Brain (organoid and tissue), 16 donors: ENCODE measurements at places on chromosomes 1 and 21.

DNA sequence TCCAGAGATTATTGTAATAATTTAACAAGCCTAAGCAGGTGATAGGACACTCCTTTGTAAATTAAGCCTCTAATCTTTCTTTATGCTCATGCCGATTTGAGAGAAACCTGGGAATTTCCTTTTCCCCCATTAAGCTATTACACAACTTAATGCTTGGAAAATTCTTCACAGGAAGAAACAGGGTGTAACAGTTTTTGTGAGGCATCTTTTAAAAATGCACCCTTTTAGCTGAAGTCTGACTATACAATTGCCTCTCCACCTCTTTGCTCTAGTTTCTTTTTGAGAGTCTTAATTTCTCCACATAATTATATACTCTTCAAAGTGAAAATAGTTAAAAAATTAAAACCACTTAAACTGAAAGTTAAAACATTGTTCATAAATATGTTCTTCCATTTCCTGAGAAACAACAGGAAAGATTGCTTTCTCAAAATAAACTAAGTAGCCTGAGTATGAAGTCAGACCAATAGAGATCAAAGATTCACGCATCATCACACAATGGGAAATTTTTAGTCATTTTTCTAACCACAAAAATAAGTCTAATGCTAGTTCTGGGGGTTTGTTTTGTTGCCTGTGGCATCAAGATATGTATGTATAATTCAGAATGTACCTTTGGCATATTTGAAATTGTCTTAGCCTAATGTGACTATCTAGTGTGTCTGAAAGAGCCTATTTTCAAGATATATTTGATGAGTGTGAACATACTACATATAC is 34.7 kb downstream of the LRRC8D start:
- DNase-seq, result no peak

- no peak for DNase-seq
Measured at GRCh38 chr1:230175163-230175747, 108.2 kb downstream of the GALNT2 start.

GRCh38 chr1:2555634-2556276 is 416 bp upstream of the TNFRSF14 start:
- no peak for DNase-seq

GRCh38 chr1:97209381-97209957 is 487.9 kb downstream of the PTBP2 start:
- DNase-seq, result no peak

- DNase-seq, result no peak
Measured at GRCh38 chr1:203593723-203594122, 32.9 kb upstream of the ATP2B4 start.

DNA sequence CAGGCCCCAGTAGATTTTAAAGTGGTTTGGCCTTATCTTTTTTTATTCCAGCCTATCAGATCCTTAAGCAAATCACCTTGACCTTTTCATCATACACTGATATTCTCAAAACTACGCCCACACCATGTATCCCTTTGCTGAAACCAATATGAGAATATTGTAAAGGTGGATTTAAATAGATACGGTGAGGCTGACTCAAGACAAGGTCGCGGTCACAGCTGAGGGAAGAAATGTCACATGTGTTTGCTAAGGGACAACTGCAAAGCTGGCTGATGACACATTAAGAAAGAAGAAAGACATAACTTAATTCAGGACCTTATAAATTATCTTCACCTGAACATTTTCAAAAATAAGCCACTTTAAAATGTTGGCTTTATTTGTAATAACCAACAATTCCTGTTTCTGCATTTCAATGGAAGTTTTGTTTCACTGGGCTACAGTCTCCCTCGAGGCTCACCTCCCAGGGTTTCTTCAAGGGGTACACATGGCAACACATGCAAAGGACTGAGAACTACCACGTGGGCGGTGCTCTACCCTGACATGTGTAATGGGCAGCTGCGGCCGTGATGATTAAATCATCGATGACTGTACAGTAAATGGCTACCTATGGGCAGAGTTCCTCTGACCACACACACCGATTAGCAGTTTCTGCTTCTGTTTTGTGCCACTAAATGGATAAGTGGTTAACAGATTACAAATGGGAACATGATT is 189.5 kb downstream of the SIPA1L2 start:
- DNase-seq, result no peak

GRCh38 chr1:201778279-201779065 is 50.5 kb upstream of the IPO9 start:
- DNase-seq, result no peak

DNA sequence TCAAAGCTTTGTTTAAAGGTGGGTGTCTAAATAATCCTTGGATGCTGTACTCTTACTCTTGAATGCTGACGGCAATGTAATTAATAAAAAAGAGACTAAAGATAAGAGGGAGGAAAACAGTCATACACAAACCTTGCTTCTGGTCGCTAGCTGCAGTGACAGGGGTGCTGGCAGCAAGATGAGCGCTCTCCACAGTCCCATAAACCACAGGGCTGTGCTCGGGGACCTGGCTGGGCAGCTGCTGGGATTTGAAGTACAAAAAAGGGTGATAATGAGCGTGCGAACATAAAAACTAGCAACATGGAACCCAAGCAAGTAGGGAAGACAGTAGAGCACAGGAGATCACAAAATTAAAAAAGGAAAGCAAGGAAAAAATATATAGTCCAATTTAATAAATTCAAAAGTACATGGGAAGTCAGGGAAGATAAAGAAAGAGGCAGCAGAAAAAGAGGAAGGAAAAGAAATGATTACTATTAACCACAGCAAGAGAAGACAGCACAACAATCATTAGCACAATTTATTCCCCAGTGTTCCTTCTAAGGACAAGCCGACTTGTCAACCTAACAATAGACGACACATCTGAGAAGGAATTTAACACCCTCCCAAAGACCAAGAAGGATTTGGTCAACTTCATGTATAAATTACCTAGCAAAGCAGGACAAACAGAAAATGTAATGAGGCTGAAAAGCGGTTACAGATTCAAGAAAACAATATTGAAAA is 162.9 kb upstream of the HP1BP3 start:
- DNase-seq, result peak; percentile 3

GRCh38 chr1:93448292-93448982 is 519 bp downstream of the FNBP1L start:
- peak; percentile 65 for DNase-seq

DNA sequence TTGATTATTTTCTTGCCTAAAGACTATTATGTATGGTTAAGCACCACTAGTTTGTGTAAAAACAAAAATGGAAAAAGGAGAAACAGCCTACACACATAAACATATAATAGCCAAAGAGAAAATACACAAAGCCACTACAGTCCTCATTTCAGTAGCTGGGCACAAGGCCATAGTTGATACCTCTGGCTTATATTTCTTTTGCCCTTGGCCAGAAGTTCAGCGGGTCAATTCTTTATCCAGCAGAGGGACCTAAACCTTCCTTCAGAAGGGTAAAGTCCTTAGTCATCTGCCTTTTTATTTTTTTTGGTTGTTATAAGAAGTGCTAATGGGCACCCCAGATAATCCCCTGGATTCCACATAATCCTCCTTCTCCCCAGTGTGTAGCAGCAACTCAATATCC is 134.1 kb downstream of the PIGK start:
- no peak for DNase-seq

DNA sequence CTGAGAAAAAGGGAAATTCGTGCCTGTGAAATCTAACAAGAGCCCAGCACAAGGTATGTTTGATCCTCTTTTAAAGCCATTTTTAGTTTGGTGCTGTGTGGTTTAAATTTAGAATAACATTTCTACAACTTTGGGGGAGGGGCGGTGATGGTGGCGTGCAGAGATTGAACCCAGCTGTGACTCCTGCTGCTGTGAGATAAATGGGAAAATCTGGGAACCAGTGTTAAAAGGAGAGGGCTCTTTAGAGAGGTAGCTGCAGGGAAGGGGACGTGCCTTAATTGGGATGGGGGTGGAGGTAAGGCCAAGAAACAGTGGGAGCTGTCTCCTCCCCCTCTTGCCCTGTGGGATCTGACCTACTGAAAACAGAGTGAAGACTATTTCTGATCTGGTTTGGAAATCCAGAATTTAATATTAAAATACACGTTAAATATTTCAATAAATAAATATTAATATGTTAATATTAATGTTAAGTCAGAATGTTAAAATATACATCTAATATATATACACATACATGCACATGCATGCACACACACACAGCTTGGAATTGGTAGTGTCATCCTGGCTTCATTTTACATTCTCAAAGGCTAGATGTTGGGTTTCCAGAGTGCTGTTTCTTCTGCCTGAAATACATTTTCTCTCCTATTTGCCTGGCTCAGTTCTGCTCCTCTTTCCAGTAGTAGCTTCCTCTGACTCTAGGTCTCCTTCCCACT is 30.1 kb upstream of the DNAJC6 start:
- DNase-seq, result no peak

GRCh38 chr1:101071470-101071891 is 45.9 kb upstream of the DPH5 start:
- no peak for DNase-seq

- no peak for DNase-seq
Measured at GRCh38 chr21:44527983-44528633, 11.9 kb downstream of the KRTAP10-1 start.

- no peak for DNase-seq
Measured at GRCh38 chr1:185804206-185804605, 70.0 kb downstream of the HMCN1 start.

DNA sequence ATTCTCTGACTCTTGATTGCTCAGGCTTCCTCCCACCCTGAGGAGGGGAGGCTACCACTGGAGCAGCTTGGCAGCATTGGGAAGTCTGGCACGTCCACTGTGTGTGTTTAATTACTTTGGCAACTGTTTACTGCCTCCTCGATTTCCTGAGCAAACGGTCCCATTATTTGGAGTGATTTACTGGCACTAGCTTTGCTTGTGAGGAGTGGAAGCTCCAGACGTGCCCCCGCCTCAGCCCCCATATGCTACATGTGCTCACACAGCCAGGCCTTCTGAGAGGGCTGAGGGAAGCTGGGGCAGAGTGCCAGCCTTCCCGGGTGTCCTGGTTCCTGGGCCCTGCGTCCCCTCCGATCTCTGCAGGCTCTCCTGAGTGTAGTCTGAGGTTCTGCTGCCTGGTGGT is 306.2 kb downstream of the PTPRU start:
- DNase-seq, result peak; percentile 98

DNA sequence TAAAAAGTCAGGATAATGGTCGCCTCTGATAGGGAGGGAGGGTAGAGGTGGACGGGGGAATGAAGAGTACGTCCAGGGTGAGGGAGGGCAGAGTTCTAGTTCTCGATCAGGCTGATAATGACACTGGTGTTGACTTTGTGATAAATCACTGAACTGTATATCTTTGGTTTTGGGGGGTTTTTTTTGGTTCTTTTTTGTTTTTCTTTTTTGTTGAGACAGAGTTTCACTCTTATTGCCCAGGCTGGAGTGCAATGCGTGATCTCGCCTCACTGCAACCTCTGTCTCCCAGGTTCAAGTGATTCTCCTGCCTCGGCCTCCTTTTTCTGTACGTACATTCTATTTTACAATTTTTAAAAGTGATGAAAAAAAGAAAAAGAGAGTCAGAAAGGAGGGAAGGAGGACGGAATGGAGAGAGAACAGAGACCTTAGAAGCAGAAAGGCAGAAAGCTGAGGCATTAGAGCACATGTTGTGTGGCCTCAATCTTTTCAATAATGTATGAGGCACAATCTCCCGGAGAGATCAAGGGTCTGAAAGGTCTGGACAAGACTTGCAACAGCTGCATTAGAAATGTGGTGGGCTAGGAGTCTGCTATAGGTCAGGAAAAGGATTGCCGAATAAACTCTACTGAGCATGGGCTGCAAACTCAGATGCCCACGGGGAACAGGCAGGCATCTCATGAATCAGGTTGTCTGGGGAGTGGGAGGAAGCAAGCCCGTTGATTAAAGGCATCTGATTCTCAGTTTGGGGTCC is 174.8 kb downstream of the TOMM20 start:
- peak; percentile 80 for DNase-seq

- DNase-seq, result no peak
Measured at GRCh38 chr1:156622581-156623297, 3.5 kb downstream of the HAPLN2 start.

GRCh38 chr1:98565951-98566350 is 95.6 kb upstream of the SNX7 start:
- DNase-seq, result peak; percentile 11

GRCh38 chr1:99992760-99993467 is 23.1 kb downstream of the SLC35A3 start:
- DNase-seq, result no peak

- no peak for DNase-seq
Measured at GRCh38 chr1:178819123-178819522, 51.8 kb downstream of the ANGPTL1 start.

GRCh38 chr1:153238527-153238926 is 21.0 kb upstream of the LORICRIN start:
- DNase-seq, result no peak

- no peak for DNase-seq
Measured at GRCh38 chr1:232893481-232894313, 56.7 kb upstream of the NTPCR start.

DNA sequence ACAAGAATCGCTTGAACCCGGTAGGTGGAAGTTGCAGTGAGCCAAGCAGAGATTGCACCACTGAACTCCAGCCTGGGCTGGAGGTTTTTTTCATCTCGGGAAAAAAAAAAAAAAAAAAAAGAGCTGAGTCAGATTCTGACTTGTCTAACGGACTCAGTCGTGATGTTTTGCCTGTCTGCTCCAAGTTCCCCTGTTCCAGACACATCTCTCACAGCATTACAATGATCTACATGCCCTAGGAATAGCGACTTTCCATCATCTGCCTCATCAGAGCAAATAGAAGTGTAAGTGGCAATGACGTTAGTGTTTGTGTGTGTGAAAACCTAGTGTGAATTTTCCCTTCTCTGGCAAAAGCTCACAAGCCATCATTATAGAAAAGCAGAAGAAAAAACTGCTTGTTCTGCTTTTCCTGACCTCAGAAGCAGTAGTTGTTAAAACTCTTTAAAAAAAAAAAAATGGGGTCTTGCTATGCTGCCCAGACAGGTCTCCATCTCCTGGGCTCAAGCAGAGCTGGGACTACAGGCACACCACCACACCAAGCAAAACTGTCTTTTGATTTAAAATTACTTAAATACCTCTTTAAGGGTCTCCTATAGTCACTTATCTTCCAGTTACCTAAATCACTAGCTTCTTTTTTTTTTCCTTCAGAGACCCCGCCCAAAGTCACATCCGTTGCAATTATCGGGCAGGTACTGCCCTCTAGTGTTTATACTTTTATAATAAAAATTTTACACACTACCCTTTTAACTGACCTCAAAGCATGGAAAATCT is 37.3 kb downstream of the PLEKHO1 start:
- peak; percentile 82 for DNase-seq

- DNase-seq, result no peak
Measured at GRCh38 chr1:240308096-240308495, 216.4 kb downstream of the FMN2 start.

- DNase-seq, result no peak
Measured at GRCh38 chr21:46413365-46413696, 45.4 kb upstream of the DIP2A start.

GRCh38 chr1:202553560-202554038 is 156.7 kb downstream of the SYT2 start:
- no peak for DNase-seq

DNA sequence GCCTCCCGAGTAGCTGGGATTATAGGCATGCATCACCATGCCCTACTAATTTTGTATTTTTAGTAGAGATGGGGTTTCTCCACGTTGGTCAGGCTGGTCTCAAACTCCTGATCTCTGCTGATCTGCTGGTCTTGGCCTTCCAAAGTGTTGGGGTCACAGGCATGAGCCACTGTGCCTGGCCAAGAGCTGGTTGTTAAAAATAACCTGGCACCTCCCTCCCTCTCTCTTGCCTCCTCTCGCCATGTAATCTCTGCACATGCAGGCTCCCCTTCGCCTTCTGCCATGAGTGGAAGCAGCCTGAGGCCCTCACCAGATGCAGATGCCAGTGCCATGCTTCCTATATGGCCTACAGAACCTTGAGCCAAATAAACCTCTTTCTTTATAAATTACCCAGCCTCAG is 74.7 kb upstream of the TLR5 start:
- no peak for DNase-seq
